Stimulated activated CD4-positive, alpha-beta T cell treated with anti-CD3 and anti-CD28 coated beads, Interleukin-2, amount 100 ng/mL, for 4 hours (primary cell): ENCODE measurements at places on chromosomes 16 and 17.
A peak's percentile ranks its signal among the peaks of the same experiment; 100 is the strongest.

DNA sequence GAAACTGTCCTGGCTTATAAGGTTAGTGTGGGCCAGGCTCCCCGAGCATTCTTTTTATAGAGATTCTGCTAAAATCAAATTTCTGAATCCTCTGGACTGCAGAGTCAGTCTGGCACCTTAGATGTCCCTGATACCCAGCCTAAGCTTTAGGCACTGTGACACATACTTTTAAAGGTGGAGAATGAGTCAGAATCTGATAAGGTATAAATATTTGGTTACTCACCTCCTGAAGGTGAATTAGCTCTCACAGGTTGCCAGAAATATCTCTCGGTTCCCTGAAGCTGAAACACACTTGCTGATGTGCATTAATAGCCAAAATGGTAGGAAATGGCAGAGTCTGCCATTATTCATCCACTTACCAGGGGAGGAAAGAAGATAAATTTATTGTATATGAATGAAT lies 446.9 kb downstream of the UTP18 start:
- no peak for DNase-seq

GRCh38 chr17:55768936-55769624 lies 18.2 kb downstream of the PCTP start:
- no peak for DNase-seq

DNA sequence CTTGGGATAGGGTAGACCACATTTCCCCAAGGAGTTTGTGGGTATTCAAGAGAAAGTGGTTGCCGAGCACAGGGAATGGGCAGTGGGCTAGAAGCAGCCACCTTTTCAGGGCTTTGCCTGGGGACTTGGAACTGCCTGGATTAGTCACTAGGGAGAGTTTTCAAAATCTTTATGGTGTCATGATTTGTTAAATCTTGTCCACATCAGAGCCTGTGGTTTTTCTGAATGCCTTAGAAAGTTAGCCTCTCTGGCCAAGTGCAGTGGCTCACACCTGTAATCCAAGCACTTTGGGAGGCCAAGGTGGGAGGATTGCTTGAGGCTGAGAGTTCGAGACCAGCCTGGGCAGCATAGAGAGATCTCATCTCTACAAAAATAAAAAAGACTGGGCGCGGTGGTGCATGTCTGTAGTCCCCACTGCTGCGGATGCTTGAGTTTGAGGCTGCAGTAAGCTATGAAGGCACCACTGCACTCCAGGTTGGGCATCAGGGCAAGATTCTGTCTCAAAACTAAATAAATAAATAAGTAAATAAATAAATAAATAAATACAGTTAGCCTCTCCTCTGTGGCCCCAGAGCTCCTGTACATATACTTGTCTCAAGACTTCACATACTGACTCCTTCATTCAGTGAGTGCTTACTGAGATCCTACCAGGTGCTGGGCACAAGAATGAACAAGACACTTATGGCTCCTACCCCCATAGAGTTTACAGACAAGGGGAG lies 76.3 kb upstream of the HNF1B start:
- no peak for DNase-seq

DNA sequence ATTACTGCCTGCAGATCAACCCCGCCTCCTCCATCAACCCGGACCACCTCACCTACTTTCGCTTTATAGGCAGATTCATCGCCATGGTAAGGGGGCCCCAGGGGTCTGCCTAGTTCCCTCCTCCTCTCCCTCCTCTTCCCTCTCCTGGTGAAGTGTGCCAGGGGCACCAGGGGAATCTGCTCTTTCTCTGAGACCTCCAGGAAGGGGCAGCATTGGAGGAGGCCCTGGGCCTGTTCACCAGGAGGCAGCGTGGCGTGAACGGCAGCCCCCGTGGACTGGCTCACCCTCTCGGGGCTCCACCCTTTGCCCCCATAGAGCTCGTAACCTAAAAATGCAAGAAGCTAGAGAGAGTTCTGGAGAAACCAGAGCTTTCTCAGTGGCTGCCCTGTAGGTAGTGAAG lies 17.1 kb upstream of the CLEC18A start:
- no peak for DNase-seq

- no peak for DNase-seq
These were observed 17.4 kb upstream of the STAC2 start for GRCh38 chr17:39243155-39243554.

DNA sequence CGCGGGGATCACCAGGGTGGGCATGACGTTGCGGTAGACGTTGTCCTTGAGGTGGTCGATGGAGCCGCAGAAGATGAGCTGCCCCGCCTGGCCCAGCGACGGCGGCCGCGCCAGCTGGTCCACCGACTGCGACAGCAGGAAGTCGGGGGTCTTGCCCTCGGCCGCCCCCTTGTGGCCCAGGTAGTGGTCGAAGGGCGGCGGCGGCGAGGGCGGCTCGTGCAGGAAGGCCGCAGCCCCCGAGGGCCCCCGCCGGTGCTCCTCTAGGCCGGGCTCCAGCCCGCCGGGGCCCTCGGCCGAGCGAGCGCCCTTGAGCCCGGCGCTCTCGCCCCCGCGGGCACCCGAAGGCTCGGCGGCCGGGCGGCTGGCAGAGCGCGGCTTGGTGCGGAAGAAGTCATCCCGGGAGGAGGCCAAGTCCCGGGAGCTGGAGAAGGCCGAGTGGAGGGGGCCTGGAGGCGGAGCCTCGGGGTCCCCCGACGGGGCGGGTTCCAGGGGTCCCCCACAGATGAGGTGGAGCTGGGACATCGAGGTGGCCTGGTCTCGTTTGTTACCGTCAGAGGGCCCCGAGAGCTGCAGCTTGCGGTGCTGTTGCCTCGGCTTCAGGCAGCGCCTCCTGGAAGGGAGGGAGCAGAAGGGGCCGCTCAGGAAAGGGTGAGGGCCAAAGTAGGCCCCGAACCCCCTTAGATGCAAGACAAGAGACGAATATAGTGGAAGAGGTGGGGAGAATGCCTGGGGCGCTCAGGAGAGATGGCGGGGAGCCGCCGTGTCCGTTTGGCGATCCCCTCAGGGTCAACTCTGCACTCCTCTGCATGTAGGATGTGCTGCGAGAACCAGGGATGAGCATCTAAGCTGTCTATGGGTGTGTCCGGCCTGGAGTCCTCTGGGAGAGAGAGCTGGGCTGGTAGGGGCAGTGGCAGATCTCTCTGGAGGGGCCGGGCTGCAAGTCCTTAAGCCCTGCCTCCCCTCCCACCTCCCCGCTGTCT lies 8.8 kb downstream of the FAM171A2 start:
- DNase-seq, result peak; percentile 48

- no peak for DNase-seq
These were observed 1.4 kb downstream of the TEN1 start for GRCh38 chr17:75980188-75981018.

- peak; percentile 71 for DNase-seq
These were observed 1.3 kb upstream of the PER1 start for GRCh38 chr17:8153525-8153956.

GRCh38 chr16:23509782-23510163 lies 521 bp downstream of the GGA2 start:
- no peak for DNase-seq

GRCh38 chr16:47861999-47862398 lies 293.8 kb downstream of the ABCC12 start:
- DNase-seq, result no peak

DNA sequence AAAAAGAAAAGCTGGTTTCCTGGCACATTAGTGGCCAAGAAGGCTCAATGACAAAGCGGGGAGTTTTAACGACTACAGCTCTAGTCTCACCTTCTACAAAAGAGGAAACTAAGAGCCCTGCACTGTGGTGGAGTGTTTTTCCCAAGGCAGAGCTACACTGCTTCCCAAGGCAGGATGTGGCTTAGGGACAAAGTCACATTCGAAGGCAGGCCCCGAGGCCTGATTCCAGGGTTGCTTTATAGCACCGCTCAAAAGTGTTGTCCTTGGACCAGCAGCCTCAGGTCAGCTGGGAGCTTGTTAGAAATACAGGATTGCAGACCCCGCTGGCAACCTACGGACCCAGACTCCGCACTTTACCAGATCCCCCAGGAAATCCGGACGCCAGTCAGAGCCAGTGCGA lies 23.8 kb downstream of the TMEM92 start:
- DNase-seq, result no peak

- no peak for DNase-seq
These were observed 175.4 kb downstream of the AATF start for GRCh38 chr17:37123941-37124820.

DNA sequence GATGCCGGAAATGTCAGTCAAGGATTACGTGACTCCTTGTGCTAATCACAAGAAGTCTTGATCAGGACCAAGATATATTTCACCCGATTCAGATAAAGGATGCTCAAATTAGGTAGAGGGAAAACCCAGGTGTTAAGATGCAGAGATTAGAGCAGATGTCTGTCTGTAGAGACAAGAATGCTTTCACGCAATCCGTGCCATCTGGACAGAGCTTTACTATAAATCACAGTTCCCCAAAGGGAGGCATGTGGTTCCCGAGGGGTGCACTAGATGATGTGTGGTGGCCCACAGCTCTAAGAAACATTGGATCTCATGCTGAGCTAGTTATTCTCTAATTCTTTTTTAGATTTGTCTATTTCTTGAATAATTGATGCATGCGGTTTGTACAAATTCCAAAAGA lies 9.8 kb upstream of the MAP3K14 start:
- no peak for DNase-seq

GRCh38 chr16:85880861-85881260 lies 18.1 kb upstream of the IRF8 start:
- no peak for DNase-seq

GRCh38 chr17:9648521-9649110 lies 3.3 kb downstream of the USP43 start:
- no peak for DNase-seq
